GM10248 (cell line): ENCODE measurements at places on chromosomes 3 and 15.

- peak; percentile 57 for DNase-seq
Observed at GRCh38 chr3:168249205-168249549, 153.5 kb upstream of the GOLIM4 start.

DNA sequence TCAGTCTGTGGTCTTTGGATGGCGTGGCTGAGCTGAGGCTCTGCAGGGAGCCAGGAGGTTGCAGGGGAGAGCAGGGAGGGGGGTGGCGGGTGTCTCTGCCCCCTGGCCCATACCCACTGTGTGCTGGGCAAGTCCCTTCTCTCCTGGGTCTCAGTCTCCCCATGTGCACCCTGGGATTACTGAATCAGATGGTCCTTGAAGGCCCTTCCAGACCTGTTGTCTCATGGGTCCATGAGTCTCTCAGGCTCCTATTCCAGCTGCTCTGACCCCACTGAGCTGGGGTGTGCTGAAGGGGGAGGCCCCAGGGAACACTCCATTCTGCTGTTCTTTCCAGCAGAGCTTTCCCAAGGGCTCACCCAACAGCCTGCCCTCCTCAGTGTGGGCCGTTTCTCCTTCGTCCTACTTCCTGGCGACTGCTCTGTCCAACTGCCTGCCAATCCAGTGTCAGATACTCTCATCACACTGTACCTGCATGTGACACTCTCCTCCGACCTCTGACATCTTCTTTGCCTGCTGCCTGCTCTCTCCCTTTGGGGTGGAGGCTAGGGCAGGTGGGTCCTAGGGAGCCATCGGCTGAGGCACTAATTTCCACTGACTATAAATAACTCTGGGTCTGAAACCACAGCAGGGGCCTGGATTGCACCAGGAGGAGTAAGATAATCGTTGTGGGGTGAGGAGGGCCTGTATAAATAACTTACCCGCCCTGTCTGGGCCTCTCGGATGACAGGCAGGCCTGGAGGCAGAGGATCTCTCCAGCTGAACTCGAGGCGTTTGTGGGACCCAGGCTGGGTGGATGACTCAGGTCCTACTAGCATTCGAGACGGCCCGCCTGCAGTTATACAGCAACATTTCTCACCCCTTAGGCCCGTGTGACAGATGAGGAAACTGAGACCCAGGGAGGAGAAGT lies 67.1 kb downstream of the ATP2B2 start:
- no peak for DNase-seq

DNA sequence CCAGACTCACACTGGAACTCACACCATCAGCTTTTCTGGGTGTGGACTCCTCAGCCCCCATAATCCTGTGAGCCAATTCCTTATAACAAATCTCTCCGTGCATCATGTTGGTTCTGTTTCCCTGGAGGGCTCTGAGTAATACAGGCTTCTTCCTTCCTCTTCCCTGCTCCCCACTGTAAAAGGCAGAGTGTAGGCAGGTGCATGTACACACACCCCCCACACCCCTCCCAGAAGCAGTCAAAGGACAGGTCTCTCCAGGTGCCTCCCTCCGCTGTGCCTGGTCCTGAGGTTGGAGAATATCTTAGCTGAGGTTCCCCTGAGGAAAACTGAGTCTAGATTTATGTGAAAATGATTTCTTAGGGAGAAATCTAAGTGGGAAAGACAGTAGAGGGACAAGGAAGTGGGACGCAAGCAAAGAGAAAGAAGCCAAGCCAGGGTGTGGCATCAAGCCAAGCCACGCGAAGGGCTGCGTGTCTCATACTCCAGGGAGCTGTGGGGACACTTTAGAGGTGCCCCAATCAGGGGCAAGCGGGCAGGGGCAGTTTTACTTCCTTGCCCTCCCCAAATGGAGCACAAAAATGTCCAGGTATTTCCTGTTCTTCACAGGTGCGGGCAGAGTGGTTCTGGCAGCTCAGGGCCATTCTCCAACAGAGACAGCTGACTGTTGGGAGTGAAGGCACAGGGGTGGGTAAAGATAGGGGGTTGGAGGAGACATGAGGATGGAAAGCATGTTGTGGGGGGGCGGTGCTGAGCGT lies 86.6 kb downstream of the HMG20A start:
- no peak for DNase-seq

GRCh38 chr3:22988566-22988965 lies 214.6 kb upstream of the UBE2E2 start:
- no peak for DNase-seq

GRCh38 chr3:183807209-183807728 lies 18.1 kb downstream of the MAP6D1 start:
- DNase-seq = no peak

DNA sequence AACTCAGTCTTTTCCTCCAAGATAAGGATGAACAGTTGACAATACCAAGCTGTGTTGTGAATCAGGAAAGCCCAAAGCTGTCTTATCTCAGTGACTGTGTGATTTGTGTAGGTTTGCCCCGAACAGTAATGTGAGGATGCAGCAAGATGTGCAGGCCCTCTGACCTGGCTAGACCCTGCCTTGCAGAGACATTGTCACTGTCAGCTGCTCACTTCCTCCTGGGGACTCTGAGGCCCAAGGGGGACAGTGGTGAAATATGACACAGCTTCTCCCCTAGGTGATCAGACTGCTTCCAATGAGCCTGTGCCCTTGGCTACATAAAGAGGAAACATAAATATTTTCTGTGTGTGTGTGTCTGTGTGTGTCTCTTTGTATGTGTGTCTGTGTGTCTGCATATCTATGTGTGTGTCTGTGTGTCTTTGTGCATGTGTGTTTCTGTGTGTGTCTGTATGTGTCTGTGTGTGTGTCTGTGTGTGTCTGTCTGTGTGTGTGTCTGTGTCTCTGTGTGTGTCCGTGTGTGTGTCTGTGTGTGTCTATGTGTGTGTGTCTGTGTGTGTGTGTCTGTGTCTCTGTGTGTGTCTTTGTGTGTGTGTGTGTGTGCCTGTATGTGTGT lies 21.7 kb downstream of the LRRK1 start:
- peak; percentile 64 for DNase-seq

DNA sequence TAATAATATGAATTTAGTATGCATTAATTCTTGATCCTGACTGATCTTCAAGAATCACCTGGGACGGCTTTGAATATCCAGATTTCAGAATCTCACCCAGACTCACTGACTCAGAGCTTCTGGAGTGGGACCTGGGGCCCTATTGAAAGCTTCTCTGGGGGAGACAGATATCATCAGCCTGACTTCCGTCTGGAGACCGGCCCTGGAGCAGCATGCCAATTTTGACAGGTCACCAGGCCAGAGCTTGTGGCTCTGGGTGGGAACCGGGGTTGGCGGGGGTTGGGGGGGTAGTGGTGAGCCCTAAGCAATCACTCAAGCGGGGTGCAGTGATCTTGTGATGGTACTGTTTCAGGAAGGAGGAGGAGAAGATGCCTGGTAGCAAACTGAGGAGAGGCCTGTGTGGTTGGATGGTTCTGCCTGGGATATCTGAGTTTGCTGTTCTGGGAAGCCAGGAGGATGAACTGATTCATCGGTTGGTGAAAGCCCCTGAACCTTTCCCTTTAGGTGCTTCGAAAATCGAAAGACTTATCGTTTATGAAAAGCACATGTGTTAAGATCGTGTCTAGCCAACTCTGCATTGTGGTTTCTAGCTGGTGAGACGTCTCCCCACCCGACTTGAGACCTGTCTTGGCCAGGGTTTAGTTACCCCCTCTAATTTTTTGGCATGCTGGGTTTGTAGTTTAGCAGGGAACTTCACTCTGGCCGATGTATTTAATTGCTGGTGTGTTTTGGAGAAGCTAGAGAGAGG lies 263.9 kb upstream of the C2CD4B start:
- DNase-seq = no peak

- no peak for DNase-seq
Observed at GRCh38 chr15:79090487-79091203, at the start of gene RASGRF1. Gene RASGRF1 (minus strand): TSS chr15:79090780. CDS start chr15:79090498, 282 bp downstream.

DNA sequence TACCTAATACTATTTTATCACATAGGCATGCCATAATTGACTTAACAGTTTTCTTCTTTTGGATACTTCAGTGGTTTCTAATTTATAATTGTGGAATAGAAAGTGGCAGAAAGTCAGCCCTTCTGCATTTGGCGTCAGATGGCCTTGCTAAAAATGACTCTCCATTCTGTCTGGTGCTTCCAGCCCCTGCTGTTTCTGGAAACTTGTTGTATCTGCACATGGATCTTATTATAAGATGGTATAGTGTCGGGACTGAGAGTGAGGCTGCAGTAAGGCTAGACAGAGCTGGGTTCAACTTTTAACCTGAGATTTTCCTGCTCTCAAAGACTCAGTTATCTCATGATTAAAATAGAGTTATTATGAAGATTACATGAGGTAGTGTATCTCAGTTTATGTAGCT lies 74.8 kb upstream of the WDR72 start:
- no peak for DNase-seq

DNA sequence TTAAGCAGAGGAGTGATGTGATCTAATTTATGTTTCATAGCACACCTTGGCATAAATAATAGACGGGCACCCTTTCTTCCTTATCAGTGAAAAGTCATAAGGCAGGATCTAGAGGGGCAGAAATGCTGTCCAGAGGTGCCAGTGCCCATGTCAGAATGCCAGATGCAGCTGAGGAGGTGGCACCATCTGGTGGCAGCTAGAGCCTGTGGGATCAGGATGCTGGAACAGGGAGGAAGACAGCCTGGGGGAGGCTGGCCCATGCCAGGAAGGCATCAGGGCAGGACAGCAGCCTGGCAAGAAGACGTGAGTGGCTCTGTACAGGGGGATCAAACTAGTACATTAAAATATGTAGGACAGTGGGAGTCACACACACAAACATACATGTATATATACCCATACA lies 16.5 kb downstream of the MYH15 start:
- DNase-seq = no peak

DNA sequence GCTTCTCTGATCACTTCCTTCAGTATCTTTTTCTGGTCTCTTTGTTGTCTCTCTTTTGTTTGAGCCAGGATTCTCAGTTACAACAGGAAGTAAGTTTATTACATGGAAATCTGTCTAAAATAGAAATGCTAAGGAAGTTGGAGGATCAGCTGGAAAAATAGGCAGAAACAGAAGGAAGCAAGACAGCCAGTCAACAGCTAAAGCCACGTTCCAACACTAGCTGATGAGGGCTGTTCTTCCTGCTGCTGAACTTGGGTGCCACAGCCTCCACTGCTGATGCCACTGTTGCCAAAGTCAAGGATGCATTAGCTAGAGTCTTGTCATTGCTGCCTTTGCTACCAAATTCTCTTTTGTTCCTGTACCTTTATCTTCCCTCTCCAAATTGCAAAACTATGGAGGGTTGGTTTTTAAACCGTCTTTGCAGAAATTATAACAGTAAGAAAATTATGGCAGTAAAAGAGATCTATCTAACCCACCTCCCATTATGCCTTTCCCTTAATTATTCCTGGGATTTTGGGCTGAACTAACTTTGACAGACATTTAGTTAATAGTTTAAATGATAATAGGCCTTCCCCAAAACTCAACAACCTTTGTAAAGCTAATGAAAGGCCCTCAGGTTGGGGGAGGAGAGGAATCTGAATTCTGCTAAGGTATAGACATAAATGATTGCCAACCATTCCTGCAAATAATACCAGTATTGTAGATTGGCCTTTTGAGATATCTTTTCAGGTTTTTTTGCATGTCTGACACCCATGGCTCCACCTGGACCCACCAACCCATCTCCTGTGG lies 27.4 kb upstream of the OR5K4 start:
- no peak for DNase-seq

GRCh38 chr3:57890874-57891273 lies 117.3 kb upstream of the FLNB start:
- no peak for DNase-seq

- no peak for DNase-seq
Observed at GRCh38 chr3:11660242-11660641, 16.5 kb upstream of the VGLL4 start.

DNA sequence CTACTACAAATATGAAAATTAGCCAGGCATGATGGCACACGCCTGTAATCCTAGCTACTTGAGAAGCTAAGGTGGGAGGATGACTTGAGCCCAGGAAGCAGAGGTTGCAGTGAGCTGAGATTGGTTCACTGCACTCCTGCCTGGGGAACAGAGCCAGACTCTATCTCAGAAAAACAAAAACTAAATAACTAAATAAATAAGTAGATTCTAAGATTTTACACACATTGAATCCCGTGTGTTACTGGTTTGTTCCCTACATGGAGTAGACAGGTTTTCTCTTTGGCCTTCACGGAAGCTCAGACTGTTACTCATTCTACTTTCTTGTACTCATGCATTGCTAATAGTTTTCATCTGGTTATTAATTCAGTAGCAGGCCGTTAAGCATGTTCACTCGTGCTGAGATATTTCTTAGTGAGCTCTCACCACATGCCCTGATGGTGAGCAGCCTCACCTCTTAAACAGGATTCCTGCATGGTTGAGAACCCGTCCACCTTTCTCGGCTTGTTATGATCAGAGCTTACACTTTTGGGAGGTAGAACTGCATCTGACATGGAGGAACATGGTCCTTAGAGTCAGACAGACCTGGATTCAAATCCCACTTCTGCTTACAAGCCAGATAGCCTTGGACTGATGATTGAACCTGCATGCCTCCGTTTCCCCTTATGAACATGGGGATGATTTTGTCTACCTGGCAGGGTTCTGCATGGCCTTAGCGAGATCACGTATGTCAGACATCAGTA lies 49.1 kb downstream of the CMTM7 start:
- DNase-seq = no peak

DNA sequence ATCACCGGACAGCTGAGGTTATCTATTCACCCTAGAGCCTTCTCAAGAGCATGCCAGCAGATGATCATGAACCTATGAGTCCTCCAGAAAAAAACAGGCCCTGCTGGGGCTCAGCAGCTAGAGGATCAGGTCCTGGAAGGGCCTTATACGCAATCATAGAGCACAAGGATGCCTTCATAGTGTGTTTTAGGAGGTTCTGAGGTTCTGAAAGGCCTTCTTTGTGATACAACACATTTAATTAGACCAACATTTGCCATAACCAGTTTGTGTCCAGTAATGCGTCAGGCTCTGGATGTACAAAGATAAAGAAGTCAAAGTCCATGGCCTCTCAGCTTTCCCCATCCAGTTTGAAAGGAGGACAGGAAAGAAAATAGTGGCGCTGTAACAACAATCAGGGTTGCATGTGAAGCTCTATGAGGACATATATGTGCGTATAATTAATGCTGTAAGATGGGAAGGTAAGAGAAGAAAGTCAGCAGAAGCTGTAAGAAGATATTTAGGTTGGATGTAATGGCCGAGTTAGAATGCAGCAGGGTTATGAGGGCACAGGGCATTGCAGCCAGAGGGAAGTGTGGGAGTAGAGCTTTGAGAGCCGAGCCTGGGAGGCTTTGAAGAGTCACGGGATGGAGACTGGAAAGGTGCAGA lies 302.6 kb upstream of the TBL1XR1 start:
- DNase-seq = no peak

GRCh38 chr3:101690972-101691371 lies 4.5 kb upstream of the RPL24 start:
- peak; percentile 32 for DNase-seq
